ENCODE measurements at places on chromosomes 4 and X.

- no peak for DNase-seq
Observed at GRCh38 chr4:7850489-7850888, 89.2 kb downstream of the AFAP1 start.

- no peak for DNase-seq
Observed at GRCh38 chr4:151887031-151887815, 126.4 kb upstream of the GATB start.

GRCh38 chrX:52988985-52989917 lies 30.9 kb upstream of the FAM156A start:
- DNase-seq = no peak

DNA sequence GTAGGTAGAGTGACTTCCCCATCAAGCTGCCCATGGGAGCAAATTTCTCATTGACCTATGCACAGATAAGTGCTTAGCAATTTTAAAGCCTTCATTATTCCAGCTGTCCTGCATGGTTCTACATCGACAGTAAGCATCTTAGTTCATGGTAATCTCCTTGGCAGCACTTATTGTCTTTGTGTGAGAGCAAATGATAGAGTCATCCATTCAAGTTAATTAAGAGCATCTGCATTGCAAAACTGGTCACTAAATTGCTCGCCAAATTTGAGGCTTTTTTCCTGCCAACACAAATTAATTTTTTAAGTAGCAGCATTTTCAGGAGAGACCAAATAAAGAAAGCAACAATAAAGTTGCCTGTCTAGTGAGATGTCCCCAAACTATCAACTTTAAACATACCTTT lies 76.7 kb downstream of the SH3BGRL start:
- DNase-seq = no peak
